ENCODE measurements at places on chromosomes 16 and 17.

GRCh38 chr17:34178092-34178491 is 77.0 kb upstream of the CCL2 start:
- no peak for DNase-seq

- DNase-seq, result no peak
These were observed 21.0 kb downstream of the CNP start for GRCh38 chr17:41987642-41988041.

DNA sequence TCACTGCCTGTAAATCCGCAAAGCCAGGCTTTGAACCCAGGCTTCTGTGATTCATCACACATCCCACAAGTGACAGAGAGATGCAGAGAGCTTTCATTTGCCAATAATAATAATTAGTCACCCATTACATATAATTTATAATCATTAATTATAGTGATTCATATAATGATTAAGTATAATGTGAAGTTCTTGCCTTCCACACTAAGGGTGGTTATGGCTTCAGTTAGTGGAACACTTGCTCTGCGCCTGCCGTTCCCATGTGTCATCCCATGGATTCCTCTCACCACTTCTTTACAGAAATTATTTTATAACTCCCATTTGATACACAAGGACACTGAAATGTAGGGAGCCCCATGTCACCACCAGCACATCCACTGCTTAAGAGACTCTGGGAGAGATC is 39.8 kb upstream of the XYLT1 start:
- no peak for DNase-seq

DNA sequence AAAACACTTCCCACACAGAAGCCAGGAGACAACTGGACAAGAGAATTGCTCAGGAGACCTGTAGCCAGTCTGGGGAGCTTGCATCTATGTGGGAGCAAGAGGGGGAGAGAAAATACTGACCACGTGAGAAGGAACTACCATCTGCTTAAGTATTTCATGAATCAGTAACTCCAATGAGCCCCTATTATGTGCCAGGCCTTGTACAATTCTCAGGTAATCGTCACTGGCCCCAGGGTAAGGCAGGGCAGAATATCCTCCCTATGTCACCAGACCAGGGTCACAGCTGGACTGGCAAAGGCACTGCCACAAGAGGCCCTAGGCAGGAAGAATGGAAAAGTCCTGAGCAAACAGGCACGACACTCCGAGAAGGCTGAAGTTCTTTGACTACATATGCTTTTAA is 25.9 kb downstream of the USP7 start:
- DNase-seq, result no peak

GRCh38 chr17:17782523-17783115 is 54.2 kb downstream of the SREBF1 start:
- DNase-seq, result no peak

DNA sequence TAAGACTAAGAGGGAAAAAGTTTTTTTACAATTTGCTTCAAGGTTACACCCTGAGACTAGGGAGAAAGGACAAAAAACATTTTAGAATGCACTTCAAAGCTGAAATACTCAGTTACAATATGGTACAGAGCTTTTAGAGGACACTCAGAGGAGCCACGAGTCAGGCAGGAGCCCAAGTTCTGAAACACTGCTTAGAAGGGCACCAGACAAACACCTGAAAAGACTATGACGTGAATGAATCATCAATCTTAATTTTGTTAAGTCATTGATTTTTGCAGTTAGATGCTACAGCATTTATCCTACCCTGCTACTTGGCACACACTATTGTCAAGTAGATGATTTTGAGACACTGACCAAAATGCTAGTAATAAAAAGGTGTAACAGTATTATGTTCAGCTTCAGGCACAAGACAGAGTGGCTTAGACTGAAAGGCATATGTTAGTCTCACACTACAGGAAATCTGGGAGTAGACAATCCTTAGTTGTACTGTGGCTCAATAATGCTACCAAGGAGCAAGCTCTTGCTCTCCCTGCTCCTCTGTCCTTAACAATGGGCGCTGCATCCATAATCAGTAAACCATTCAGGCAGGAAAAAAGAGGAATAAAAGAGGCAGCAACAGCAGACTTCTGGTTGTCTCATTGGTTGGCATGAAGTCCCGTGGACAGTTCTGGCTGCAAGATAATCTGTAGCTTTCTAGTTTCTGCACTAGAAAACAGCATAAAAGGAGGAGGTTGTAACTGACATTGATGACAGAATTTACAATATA is 151.8 kb downstream of the ABCA8 start:
- DNase-seq, result no peak

DNA sequence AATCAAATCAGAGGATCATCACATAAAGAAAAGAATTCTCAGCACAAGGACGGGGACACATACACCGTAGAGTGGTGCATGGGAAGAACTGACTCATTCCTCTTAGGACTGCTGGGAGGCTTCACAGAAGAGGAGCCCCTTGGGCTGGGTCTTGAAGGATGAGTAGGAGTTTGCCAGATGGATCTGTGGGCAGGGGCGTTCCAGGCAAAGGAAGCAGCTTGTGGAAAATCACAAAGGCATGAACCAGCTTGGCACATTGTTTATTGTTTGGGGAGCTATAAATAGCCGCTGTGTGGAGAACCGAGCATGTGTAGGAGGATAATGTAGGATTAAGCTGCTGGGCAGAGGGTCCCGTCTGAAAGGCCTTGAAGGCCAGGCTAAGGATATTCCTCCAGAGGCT is 5.1 kb upstream of the SLC16A11 start:
- no peak for DNase-seq

- no peak for DNase-seq
These were observed 15.5 kb upstream of the CDH15 start for GRCh38 chr16:89155851-89156739.

GRCh38 chr17:14317383-14317782 is 16.5 kb downstream of the HS3ST3B1 start:
- DNase-seq, result no peak

DNA sequence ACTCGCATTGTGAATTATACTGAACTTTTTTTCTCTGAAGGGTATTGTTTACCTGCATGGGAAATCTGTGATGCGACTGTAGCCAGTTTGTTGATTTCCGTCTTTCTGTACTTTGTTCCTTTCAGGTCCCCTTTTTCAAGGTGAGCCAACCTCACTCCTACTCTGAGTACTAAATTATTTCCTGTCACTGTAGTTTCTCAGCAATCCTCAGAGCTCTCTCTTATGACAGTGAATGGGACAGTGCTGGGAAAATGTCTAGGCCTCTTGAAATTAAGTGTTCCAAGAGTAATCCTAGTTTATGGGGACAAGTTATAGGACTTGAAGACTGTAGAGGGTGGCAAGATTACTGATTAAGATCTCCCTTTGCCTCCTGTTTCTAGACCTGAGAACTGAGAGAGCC is 167.6 kb downstream of the CNTNAP4 start:
- DNase-seq, result no peak

- no peak for DNase-seq
These were observed 34.6 kb downstream of the PRMT7 start for GRCh38 chr16:68345351-68345810.

DNA sequence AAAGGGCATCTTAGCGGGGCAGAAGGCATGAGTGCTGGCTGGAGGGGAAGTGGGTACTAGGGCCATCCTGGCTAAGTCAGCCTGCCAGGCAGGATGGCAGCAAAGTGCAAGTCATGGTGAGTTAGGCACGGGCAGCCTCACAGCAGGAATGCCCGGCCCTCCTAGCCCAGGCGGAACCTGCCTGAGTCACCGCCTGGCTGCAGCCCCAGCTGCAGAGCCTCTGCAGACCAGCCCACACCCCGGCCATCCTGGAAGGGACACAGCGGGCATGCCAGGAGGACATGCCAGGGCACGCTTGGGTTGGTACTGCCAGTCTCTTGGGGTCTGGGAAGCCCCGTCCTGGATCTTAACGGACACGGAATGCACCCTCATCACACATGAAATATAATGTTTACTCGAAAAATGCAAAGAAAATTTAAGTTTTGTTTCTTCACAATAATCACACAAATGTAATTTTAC is 5.0 kb upstream of the ALDH3A1 start:
- no peak for DNase-seq

GRCh38 chr16:13634959-13635358 is 285.0 kb upstream of the ERCC4 start:
- DNase-seq, result no peak

GRCh38 chr17:1455291-1455796 is 688 bp downstream of the CRK start:
- DNase-seq, result no peak

- DNase-seq, result no peak
These were observed 7.3 kb downstream of the SPATA2L start for GRCh38 chr16:89693931-89694783.

DNA sequence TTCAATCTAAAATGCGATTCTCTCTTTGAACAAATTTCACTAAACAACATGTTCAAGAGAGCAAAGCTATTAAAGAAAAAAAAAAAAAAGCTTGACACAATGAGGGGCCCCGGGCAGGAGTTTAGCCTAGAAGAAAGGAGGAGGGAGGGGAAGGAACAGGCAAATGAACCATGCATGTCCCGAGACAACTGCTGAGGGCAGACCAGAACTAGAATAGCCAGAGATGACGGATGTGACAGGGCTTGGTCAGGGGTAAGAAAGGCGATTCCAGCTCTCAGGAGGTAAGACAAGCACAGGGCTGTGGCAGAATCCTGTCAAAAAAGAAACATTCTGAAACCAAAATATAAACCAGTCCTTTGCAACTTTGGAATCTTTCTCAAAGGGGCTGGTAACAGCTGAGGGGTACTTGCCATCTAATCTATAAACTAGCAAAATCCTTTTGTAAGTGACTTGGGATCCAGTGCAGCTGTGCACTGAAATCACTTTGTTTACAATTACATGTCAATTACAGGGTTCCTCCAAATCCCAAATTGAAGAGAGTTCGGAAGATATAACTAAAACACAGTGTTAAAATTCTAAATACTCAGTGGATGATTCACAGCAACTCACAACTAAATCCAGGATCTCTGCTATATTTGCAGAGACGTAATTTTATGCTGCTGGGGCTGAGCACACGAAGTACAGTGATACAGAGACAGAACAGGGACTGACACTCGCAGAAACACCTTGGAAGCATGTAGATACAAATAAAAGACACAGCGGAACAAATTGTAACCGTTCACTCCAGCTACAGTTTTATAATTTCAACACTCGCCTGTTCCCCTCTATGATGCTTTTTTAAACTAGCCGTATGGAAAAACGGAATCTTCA is 567.4 kb upstream of the ZFHX3 start:
- DNase-seq, result no peak
